ENCODE measurements at places on chromosomes 16 and 17. TPM values are rescaled to one million over a fixed set of nuclear protein-coding genes. Genes with fewer than 3 reads are reported as not detected.

The CIBAR2 gene
- total RNA-seq, result not detected

The PPM1E gene
- total RNA-seq, result not detected

The KRTAP4-1 gene
- total RNA-seq, result not detected

The ITGAL gene
- 4.3 TPM for total RNA-seq

The CYGB gene
- 10.9 TPM for total RNA-seq

The KRT14 gene
- total RNA-seq, result 8.9 TPM

DNA sequence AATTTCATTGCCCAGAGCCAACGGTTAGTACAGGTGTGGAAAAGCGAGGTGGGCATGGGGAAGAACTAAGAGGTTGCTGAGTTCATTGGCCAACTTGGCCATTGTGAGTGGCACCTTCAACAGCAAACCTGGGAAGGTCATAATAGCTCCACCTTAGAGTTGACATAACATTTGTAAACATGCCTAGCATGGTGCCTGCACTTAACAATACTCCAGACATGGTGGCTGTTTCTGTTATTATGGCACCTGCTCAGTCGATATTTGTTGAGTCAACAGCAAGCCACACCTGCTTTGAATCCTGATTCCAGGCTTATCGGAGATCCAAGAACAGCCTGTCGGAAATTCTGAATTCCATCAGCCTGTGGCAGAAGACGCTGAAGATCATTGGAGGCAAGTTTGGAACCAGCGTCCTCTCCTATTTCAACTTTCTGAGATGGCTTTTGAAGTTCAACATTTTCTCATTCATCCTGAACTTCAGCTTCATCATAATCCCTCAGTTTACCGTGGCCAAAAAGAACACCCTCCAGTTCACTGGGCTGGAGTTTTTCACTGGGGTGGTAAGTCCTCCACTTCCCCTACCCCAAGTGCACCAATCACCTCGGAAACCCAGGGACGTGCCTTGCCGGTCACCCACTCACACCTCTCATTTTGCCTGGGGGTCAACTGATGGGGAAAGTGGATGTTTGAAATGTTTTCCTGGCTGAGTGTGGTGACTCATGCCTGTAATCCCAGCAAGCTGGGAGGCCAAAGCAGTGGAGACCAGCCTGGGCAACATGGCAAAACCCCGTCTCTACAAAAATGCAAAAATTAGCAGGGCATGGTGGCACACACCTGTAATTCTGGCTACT lies 46.0 kb downstream of the TMC5 start:
- no peaks in the 10 kb centered on the region for H3K4me1 ChIP-seq
- H3K27ac ChIP-seq, result no peak overlapping the region
- H3K36me3 ChIP-seq, result peaks cover 4% of the 10 kb centered on the region
- no peak for DNase-seq

DNA sequence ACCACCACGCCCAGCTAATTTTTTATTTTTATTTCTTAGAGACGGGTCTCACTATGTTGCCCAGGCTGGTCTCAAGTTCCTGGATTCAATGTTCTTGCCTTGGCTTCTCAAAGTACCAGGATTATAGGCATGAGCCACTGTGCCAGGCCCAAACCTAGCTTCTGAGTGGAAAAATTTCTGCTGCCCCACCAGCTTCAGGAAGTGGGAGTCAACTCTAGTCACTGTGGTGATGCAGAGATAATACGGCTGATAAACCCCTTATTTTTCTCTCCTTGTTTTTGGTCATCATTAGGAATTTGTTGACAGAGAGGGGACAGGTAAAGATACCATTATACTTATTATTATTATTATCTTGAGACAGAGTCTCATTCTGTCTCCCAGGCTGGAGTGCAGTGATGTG lies 27.8 kb upstream of the PHOSPHO1 start:
- no peak for DNase-seq
- no peaks in the 10 kb centered on the region for H3K27me3 ChIP-seq
- no peak overlapping the region for H3K27ac ChIP-seq
- no peaks in the 10 kb centered on the region for H3K4me1 ChIP-seq
- no peak overlapping the region for H3K4me3 ChIP-seq
- H3K36me3 ChIP-seq, result no peaks in the 10 kb centered on the region

DNA sequence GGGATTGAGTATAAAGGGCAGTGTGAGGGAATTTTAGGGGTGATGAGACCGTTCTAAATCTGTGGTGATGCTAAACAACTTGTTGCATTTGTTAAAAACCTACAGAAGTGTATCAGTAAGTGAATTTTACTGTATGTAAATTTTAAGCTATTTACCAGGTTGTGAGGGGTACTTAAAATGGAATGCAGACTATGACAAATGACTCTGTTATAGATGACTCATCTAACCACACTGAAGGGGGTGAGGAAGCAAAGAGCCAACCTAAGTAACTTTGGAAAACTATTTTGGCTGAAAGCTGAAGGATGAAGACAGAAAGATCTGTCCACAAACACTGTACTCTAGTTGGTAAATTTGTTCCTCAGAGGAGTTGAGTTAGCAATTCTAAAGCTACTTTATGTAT lies 5.3 kb upstream of the MKS1 start:
- H3K4me3 ChIP-seq, result no peak overlapping the region
- DNase-seq, result no peak
- no peaks in the 10 kb centered on the region for H3K36me3 ChIP-seq
- H3K27me3 ChIP-seq, result no peaks in the 10 kb centered on the region
- H3K4me1 ChIP-seq, result no peaks in the 10 kb centered on the region
- H3K27ac ChIP-seq, result no peak overlapping the region

GRCh38 chr16:49800876-49801275 lies 55.0 kb downstream of the ZNF423 start:
- no peak for DNase-seq
- H3K27me3 ChIP-seq, result no peaks in the 10 kb centered on the region
- H3K36me3 ChIP-seq, result no peaks in the 10 kb centered on the region
- H3K27ac ChIP-seq, result no peak overlapping the region
- H3K4me3 ChIP-seq, result no peak overlapping the region

GRCh38 chr16:74558873-74559272 lies 48.0 kb downstream of the GLG1 start:
- no peak overlapping the region for H3K27ac ChIP-seq
- H3K36me3 ChIP-seq, result no peaks in the 10 kb centered on the region
- H3K4me3 ChIP-seq, result no peak overlapping the region
- no peak for DNase-seq
- H3K27me3 ChIP-seq, result no peaks in the 10 kb centered on the region

- H3K4me1 ChIP-seq, result no peaks in the 10 kb centered on the region
- H3K27me3 ChIP-seq, result no peaks in the 10 kb centered on the region
- H3K4me3 ChIP-seq, result no peak overlapping the region
- H3K27ac ChIP-seq, result no peak overlapping the region
Observed at GRCh38 chr16:55389426-55390073, 65.5 kb downstream of the IRX6 start.

GRCh38 chr17:60618080-60618479 lies 18.1 kb downstream of the PPM1D start:
- H3K4me3 ChIP-seq, result no peak overlapping the region
- H3K36me3 ChIP-seq, result no peaks in the 10 kb centered on the region
- no peak overlapping the region for H3K27ac ChIP-seq
- H3K4me1 ChIP-seq, result no peaks in the 10 kb centered on the region
- DNase-seq, result no peak
- no peaks in the 10 kb centered on the region for H3K27me3 ChIP-seq

- H3K27me3 ChIP-seq, result no peaks in the 10 kb centered on the region
- no peak for DNase-seq
- no peak overlapping the region for H3K27ac ChIP-seq
- H3K4me3 ChIP-seq, result no peak overlapping the region
Observed at GRCh38 chr17:13346081-13346533, 255.6 kb downstream of the HS3ST3A1 start.

- DNase-seq, result no peak
- no peaks in the 10 kb centered on the region for H3K36me3 ChIP-seq
- H3K4me1 ChIP-seq, result no peaks in the 10 kb centered on the region
- H3K4me3 ChIP-seq, result no peak overlapping the region
- H3K27ac ChIP-seq, result no peak overlapping the region
- H3K27me3 ChIP-seq, result no peaks in the 10 kb centered on the region
Observed at GRCh38 chr16:14280541-14280940, 209.4 kb downstream of the MRTFB start.

DNA sequence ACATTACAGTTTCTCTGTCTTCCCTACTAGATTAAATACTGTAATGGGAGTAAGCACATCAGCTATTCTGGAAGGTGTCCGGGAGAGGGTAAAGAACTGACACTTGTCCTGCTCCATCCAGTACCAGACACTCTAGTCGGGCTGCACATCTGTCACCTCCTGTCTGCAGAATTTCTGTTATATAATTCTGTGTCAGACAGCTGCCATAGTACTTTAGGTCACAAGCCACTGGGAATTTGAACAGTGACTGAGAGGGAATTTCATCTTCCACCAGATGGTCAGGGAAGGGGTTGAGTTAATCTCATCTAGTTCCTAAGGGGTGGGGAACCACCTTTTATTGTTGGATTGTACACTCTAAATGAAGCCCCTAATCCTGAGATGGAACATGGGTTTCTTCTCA lies 58.6 kb upstream of the NUDT7 start:
- no peak overlapping the region for H3K27ac ChIP-seq
- no peak for DNase-seq
- H3K4me1 ChIP-seq, result no peaks in the 10 kb centered on the region
- H3K27me3 ChIP-seq, result no peaks in the 10 kb centered on the region
- H3K36me3 ChIP-seq, result no peaks in the 10 kb centered on the region

GRCh38 chr17:80389011-80389995 lies 25.7 kb upstream of the ENDOV start:
- H3K27ac ChIP-seq, result no peak overlapping the region
- H3K36me3 ChIP-seq, result no peaks in the 10 kb centered on the region
- DNase-seq, result peak; percentile 12
- H3K4me3 ChIP-seq, result no peak overlapping the region

DNA sequence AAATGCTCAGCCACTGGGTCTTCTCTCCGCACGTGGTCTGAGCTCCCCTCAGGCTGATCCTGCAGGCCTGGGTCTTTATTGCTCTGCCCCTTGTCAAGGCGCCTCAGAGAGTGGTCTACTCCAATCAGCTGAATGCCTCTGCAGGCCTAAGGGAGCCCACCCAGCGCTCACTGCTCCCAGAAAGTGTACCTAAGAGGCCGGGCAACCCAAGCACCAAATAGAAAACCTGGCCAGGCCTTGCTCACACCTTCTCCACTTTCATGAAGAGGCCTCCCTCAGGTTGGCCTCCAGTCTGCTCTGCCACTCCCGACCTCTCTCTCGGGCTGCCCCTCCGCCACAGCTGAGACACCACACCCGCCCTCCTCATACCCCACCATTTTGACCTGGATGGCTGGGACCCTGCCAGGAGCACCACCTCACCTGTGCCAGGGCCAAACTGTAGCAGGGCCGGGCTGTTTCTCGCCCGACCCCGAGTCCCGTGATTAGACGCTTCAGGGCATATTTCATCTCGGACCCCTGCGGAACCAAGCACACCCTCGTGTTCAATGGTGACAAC lies 665 bp downstream of the MYBBP1A start:
- peak overlapping the region; percentile 70 for H3K4me3 ChIP-seq
- H3K27ac ChIP-seq, result no peak overlapping the region
- H3K4me1 ChIP-seq, result peaks cover 23% of the 10 kb centered on the region
- DNase-seq, result peak; percentile 51
- no peaks in the 10 kb centered on the region for H3K36me3 ChIP-seq
- no peaks in the 10 kb centered on the region for H3K27me3 ChIP-seq

GRCh38 chr17:1997289-1997926 lies 27.7 kb downstream of the RTN4RL1 start:
- H3K4me3 ChIP-seq, result no peak overlapping the region
- H3K27me3 ChIP-seq, result no peaks in the 10 kb centered on the region
- peaks cover 9% of the 10 kb centered on the region for H3K4me1 ChIP-seq

DNA sequence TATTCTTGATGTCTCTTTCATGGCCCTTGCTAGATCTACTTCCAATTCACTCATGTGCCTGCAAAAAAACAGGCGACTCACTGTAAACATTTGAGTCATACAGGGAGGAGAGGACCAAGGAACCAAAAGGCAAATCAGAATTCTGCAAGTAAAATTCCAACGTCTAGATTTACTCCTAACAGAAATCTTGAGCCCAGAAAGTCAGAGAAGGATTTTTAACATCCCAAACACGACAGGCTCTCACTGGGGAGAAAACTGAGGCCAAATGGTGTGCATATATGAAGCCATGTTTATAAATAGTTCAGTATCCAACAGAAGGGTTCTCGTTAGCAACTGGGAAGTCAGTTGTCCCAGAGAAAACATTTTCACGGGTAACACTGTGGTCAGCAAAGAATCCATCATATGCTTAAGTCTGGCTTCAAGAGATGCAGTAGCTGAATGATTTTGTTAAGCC lies 40.1 kb downstream of the LITAF start:
- H3K4me1 ChIP-seq, result no peaks in the 10 kb centered on the region
- H3K27ac ChIP-seq, result peak overlapping the region; percentile 69
- no peak for DNase-seq

DNA sequence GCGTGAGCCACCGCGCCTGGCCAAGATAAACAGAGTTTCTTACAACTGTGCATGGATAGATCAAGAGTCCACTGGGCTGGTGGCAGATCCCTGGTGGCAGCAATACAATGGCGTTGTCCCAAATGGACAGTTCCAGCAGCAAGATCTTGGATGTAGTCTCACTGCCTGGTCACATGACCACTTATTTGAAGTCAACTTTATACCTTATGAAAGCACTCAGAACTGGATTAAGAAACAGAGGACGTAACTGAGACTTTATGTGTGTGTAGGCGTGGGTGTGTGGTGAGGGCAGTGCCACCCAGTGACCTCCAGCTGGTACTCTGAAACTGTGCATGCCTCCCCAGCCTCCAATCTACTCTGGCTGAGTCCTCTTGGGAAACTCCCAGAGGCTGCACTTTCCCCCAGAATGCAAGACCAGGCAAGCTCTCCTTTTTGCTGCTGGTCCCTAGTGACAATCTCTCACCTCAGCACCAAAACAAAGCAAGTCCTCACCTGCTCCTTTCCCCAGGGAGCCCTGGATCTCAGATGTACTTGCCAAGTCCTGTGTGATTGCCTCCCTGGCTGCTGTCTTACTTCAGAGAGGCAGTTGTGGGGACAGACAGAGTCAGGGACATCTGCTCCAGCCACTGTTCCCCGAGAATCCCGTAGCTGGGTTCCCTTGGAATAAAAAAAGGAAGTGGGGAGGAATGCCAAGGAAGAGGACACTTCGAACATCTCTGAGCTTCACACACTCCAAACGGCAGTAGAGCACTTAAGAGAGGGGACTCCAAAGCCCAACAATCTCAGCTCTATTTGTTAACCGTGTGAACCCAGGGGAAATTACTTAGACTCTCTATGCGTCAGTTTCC lies 11.7 kb upstream of the ST6GALNAC2 start:
- H3K27ac ChIP-seq, result no peak overlapping the region
- no peaks in the 10 kb centered on the region for H3K27me3 ChIP-seq
- no peaks in the 10 kb centered on the region for H3K36me3 ChIP-seq
- no peak overlapping the region for H3K4me3 ChIP-seq
- DNase-seq, result no peak

GRCh38 chr16:9566099-9566498 lies 474.7 kb downstream of the HAPSTR1 start:
- no peaks in the 10 kb centered on the region for H3K4me1 ChIP-seq
- no peak for DNase-seq
- H3K27ac ChIP-seq, result no peak overlapping the region
- H3K27me3 ChIP-seq, result no peaks in the 10 kb centered on the region

- no peak overlapping the region for H3K4me3 ChIP-seq
- no peaks in the 10 kb centered on the region for H3K27me3 ChIP-seq
- no peak for DNase-seq
- no peaks in the 10 kb centered on the region for H3K36me3 ChIP-seq
- H3K4me1 ChIP-seq, result no peaks in the 10 kb centered on the region
Observed at GRCh38 chr17:12579288-12579687, 86.4 kb upstream of the MYOCD start.

All from Peyer's patch (tissue), 4 donors.